ENCODE measurements at places on chromosomes 1 and 21.

DNA sequence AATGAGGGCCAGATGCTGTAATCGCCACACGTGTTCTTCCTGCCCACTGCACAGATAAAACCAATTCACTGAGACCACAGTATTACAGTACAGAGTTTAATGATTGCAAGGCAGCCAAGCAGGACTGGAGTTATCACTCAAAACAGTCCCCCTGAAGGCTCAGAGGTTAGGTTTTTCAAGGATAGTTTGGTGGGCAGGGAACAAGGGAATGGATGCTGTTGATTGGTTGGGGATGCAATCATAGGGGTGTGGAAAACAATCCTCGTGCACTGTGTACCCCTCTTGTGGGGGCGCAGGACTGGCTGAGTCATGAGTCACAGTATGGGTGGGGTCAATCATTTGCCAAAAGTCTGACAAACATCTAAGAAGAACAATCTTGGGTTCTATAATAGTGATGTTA, 12.4 kb upstream of the USP1 start:
- DNase-seq, result no peak

DNA sequence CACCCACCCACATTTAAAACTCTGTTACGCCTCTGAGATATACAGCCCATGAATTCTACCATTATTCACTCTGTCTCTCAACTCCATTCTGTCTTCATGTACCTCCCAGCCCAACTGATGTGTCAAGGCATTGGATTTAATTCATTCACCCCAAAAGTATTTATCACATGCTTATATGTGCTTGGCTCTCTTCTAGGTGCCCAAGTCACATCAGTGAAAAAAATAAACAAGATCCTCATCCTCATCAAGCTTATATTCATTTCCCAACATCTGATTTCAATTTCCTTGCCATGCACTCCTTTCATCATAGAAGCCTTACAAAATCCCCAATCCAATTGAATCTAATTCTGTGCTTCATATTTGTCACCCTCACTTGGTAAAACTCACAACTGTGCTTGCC, 967.6 kb downstream of the LTN1 start:
- no peak for DNase-seq

DNA sequence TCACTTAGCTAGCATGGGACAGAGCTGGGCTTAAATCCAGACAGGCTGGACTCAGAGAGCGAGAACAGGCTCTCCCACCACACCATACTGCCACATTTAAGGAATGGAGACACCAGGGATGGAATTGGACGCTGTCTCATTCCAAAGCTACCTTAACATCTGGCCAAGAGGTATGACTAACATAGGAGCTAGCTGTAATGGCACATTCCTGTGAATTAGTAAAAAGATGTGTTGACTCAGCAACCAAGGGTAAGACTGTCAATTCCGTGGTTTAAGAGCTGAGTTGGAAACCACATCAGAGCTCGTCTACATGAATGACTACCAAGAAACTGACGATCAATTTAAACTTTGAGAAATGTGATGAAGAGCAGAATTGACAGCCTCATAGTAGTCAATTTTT, 8.3 kb upstream of the TNFRSF9 start:
- DNase-seq, result no peak

DNA sequence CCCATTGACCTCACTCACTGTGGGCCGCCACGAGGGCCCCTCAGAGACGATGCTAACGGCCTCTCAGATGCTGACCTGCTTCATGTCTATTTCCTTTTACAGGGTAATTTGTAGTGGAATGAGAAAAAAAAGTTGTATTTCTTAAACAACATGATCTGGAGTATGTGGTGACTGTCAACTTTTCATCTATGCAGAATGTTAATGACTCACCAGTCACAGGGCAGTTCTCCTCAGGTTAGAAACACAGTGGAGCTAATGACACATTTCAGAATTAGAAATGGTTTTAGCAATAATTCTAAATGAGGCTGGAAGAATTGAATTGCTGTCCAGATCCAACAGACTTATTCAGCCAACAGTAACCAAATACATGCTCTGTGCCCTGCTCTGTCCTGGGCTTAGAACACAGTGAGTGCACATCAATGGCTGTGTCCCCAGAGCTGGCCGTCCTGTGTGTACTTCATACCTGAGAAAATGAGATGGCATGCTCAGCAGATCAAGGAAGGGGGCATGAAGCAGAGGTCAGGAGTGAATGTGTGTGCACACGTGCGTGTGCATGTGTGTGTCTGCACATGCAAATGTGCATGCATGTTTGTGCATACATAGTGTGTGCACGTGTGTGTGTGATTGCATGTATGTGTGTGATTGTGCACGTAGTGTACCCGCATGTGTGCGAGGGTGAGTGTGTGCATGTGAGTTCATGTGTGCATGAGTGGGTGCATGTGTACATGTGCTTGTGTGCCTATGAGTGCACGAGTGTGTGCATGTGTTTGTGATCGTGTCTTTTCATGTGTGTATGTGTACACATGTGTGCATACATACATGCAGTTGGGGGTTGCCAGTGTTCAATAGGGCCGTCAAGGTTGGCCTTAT, 145.3 kb downstream of the PCBP3 start:
- no peak for DNase-seq

GRCh38 chr1:46621930-46622329, 5.3 kb upstream of the MOB3C start:
- DNase-seq, result no peak

DNA sequence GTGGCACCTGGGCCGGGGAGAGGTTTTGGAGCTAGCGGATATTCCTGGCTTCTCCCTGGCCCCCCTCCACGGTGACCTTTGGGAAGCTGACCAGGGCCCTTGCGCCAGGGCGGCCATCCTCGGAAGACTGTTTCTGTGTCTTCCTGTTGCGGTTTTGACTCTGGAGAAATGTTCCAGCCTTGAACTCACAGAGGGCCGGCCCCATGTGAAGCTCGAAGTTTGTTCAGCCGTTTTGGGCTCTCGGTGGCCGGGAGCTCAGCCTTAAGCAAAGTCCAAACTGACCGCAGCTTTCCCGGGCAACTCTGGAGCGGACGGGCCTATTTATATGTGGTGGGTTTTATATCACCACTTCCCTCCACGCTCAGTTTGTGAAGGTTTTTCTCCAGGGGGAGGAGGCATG, 17.0 kb upstream of the WNT4 start:
- no peak for DNase-seq

- DNase-seq, result peak; percentile 79
Observed at GRCh38 chr21:35051287-35051818, 2.3 kb upstream of the RUNX1 start.

DNA sequence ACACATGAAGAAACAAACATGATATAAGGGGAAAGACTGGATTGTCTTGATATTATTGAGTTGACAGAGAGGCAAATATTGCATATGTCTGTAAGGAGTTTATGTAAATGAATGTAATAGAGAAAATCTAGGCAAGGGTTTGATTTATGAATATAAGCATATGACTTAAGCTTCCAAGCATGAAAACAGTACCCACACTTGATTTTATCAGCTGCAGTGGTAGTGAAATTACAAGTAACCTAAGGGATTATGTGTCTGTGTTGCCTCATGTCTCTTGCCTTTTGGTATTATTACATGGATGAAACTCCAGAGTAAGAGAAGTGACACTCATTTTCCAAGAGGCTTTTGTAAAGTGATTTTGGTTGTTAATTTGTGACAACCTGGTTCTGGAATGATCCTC, 1678.9 kb downstream of the KCNT2 start:
- DNase-seq, result no peak

DNA sequence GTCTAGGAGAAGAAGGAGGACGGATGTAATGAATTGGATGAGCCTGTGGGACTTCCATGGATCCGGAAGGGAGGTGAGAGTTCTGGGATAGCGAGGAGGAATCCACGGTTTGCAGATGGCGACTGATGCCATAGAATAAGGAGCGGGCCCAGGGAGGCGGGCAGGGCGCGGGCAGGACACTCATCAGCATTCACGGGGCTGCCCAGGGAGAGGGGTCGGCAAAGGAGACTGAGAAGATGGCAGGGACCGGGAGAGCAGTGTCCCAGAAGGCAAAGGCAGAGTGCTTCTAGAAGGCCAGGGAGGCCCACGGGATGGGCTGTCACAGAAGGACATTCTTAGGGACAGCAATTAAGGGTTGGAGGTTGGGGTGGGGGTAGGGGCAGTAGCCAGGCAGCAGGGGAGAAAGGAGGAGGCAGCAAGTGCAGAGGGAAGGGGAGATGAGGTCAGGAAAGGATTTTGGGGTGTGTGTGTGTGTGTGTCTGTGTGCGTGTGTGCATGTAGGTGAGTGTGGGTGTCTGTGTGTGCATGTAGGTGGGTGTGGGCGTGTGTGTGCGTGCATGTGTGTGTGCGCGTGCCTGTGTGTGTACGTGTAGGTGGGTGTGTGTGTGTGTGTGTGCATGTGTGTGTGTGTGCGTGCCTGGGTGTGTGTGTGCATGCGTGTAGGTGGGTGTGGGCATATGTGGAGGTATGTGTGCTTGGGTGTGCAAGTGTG, 1.1 kb upstream of the COL8A2 start:
- DNase-seq, result no peak

DNA sequence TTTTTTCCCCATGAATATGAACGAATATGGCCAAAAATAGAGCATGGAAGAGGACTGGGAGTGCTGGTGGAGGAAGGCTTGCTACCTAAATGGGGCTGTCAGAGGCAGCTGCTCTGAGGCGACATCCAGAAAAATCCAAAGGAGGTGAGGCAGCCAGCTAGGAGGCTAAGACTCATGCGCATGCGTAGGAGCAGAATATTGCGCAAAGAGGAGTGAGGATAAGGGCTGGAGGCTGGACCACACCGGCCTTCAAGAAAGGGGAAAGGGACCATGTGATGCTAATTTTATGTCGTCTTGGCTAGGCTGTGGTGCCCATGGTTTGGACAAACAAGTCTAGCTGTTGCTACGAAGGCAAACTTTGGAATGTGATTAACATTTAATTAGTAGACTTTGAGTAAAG, 30.5 kb downstream of the HEYL start:
- no peak for DNase-seq

DNA sequence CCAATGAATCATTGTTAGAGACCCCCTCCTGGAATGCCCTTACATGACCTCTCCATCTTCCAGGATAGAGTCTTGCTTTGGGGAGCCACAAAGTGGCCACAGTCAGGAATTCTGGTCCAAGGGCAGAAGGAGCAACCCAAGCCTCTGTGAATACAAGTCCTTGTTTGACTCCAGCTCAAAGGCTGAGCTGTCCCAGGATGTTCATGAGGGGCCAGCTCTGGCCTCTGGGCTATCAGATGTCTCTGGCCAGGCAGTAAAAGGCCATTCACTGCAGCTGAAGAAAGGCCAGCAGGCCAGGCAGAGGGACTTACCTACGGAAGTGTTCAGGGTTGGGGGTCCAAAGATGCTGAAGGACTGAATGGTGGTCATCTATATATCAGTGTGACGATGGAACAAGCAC, 98.3 kb upstream of the IPO9 start:
- no peak for DNase-seq

- no peak for DNase-seq
Observed at GRCh38 chr1:209670441-209671082, 4.7 kb upstream of the G0S2 start.

DNA sequence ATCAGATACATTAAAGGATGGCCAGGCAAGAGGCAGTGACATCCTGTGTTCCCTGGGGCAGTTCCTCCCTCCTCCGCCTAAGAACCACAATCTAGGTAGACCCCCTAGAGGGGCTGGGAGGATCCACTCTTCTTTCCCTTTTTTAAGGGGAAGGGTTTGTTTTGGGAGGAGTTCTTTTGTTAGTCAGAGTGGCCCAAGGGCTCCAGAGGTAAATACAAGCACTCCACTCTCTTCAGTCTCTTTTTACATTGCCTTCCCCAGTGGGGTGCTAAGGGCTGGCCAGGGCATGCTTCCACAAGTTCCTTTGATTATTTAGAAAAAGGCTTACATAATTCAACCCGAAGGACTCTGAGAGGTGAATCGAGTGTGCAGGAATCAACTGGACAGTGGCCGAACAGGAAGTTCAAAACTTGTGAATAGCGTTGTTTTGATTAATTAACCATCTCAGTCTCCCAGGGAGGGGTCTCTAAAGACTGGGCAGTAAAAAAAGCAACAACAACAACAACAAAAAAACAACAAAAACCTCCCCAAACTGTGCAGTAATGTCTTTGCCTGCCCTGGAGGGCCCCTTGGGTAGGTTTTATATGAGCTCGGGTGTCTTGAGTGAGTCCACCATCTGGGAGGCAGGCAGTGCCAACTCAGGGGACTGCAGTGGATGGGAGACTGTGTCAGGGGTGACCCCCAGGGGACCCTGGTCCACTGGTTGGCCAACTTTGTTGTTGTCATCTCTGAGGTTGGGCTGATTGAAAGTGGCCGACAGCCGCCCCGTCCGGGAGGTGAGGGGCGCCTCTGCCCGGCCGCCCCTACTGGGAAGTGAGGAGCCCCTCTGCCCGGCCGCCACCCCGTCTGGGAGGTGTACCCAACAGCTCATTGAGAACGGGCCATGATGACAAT, 33.2 kb upstream of the ENO1 start:
- no peak for DNase-seq

DNA sequence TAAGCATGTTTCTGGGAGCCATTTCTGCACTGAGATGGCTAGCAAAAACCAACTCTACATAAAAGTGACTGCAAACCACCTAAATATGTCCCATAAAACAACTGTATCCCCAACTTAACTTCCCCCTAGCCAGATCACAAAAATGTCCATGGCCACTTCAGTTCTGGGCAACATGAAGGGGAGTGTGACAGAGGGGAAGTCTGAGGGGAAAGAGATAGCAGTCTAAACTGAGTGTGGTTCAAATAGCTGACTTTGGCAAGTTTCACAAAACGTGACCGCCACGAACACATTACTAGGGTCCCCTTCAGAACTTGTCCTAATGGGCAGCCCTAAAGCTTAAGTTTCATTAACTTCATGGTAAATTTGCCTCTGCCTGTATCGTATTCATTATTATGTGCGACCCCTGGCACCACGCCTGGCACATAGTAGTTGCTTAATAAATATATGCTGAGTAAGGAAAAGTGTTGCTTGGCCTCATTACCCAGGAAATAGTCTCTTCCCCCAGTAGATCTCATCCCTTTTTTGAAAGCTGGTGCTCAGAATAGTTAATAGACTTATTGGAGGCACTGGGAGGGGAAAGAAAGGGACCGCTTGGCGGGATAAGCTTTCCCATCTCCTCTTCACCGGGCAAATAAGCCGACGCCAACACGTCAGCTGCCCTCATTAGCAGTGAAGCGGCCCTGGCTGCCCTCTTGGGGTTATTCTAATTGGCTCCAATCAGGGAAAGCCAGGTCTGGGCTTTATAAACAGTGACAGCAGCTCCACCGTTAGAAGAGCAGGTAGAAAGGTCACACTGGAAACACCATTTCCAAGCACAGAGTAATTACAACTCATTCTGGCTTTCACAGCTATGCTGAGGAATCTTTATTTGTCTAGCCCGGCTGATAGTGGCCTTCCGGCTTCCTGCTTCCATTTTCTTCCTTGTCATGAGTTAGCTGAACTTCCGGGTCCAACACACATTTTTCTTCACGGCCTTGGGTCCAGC, 122.1 kb downstream of the LRIG2 start:
- no peak for DNase-seq

DNA sequence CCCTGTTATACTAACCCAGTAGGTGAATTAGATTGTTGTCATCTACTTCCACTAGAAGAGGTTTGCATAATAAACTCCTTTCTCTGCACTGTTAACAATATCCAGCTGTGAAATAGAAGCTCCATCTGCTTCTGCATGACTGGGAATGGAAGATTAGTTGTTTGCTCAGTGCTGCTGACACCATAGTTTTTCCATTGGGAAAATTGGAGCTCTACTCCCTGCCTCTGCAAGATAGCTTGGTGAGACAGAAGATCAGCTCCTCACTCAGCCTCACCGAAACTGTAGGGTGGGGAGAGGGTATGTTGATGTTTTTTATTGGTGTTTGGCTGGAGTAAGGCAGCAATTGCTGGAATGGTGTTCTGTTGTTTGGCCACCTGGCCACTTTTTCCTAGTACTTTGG, 331.6 kb upstream of the ADAMTS5 start:
- no peak for DNase-seq

- no peak for DNase-seq
Observed at GRCh38 chr1:167716000-167716271, 5.8 kb upstream of the MPZL1 start.

- no peak for DNase-seq
Observed at GRCh38 chr1:17596651-17597509, 57.4 kb downstream of the ARHGEF10L start.

Measured in ecto neural progenitor cell (in vitro differentiated cells).